ENCODE measurements at places on chromosomes 4 and X.

GRCh38 chr4:166169111-166169510 is 296.1 kb downstream of the TLL1 start:
- DNase-seq = no peak

DNA sequence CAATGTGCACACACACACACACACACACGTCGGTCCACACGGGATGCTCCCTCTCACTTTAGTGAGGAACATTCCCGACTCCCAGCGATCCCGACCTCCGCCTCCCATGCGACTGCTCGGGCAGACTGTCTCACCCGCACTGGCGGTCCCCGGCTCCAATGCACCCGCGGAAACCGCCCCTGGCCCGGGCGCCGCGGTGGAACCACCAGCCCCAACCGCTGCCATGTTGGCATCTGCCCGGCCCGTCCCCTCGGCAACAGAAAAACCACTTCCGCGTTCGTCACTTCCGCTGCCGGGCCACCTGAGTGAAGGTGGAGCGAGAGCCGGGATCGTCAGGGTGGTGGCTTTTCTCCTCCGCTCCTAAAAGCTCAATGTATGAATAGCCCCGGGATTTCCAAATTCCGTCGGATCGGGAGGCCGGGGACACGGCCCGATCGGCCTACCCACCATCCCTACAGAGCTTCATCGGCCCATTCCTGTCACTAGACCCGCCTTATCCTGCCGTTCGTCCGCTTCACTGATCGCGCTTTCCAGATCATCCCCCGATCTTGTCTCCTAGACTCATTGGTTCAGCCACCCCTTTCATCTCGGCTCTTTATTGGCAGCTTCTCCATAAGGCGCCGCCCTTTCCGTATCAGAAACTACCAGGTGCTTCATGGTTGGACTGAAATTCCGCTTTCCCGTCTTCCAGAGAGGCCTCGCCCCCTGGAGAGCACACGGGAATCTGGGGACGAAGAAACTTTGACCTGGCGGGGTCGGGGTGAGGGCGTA is at the start of gene SLC35A2:
Gene SLC35A2, minus strand, starts transcription at position 235 of the 771 bp plus-strand sequence. Its CDS starts 10 bp downstream, at position 225.
- DNase-seq = no peak

DNA sequence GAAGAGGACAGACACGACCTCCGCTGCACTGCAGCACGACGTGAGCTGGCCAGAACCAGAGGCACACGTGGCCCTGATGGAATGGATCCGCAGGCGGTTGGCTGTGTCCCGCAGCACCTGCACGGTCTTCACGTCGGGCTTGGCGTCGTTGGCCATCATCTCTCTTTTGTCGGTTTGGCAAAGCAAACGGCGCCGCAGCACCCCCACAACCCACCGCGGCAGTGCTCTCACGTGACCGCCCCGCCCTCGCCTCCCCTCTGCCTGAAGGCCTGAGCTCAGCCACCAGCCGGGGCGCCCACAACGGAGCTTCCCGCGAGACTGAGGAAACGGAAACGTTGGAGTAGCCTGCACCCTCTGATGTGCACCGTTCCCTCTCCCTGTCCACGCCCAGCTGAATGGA is at the start of gene TKTL2:
Gene TKTL2, minus strand, starts transcription at position 179 of the 400 bp plus-strand sequence. Its CDS starts 20 bp downstream, at position 159.
- DNase-seq = no peak

GRCh38 chr4:5959211-5959982 is 58.8 kb downstream of the C4orf50 start:
- no peak for DNase-seq

GRCh38 chrX:13690836-13691235 is 1.9 kb downstream of the RAB9A start:
- no peak for DNase-seq

- no peak for DNase-seq
These were observed 6.0 kb upstream of the PDLIM3 start for GRCh38 chr4:185541251-185541727.

- DNase-seq = no peak
These were observed 55.4 kb upstream of the ESX1 start for GRCh38 chrX:104310090-104310489.

- no peak for DNase-seq
These were observed 43.1 kb upstream of the TMPRSS11E start for GRCh38 chr4:68404153-68404552.

GRCh38 chr4:87103691-87104187 is 116.7 kb downstream of the KLHL8 start:
- DNase-seq = no peak

DNA sequence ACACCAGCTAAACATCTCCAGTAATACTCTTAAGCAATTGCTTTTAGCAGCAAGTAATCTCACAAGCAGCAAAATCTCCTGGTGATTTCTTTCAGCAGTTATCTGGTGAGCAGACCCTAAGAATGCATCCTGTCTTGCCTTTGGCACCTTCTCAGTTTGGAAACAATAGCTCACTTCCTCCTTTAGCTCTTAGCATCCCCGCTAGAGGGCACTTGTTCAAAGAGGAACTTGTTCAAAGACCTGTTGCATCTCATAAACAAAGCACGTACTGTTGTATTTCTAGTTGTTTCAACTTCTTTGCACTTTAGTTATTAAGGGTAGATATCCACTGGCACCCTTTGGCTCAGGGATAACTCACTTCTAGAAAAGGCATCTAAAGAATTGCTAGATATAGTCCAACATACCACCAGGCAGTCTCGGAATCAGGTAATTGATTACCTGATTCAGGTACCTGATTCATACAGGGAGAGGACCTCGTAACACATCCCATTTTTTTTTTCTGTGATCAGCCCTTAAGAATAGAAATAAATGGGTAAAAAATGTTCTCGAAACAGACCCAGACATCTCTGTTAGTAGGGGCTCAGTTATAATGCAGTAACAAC is 81.9 kb upstream of the QRFPR start:
- DNase-seq = no peak

DNA sequence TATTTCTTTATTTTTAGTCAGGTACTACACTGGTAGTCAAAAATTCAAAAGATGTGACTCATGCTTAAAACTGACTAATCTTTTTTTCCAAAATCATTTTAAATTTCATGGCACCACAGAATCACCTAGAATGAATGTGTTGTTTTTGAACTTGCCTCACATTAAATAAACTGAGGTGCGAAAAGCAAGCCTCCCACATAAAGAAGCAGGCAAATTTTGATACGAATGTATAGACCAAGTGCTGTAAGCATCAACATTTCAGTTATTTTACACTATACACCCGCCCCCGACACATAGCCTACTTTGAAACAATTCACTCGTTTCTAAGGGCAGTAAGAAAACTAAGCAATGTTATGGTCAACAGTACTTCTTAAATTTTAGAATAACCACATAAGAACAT is 94.3 kb downstream of the MRPL1 start:
- DNase-seq = no peak

DNA sequence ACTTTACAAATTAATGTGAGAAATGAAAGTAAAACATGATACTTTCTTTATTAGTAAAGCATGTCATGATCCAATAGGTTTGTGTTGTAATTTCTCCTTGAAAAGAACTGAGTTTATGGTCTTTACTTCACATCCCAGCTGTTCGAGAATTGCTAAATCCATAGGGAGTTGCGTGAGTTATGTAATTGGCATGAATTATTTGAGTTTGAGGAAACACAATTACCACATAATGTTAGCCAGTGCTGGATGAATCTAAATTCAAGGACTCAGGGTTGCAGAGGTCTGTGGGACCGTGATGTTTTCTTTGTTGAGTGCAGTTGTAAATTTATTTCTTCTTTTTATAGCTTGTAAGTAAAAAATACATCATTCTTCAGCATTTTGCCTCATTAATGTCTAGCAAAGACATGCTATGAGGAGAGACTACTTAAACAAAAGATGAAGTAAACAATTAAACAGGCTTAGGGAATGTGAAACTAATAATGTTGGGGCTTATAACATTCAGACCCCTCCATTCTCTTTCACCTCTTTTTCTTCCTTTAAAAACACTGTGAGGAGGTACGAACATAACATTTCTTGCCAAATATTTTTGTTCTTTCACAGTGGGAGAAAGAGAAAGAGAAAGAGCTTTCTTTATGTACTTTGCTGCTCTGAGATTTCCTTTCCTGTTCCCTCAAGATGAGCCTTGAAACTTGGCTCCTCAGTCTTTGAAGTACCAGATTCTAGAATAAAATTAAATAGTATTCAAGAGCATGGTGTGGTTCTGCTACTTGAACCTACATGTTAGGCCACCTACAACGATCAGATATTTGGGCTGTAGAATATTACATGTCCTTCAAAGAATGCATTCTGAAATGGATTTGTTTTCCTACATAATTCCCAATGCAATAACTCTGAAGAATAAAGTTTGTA is 159.6 kb upstream of the ANK2 start:
- DNase-seq = no peak

DNA sequence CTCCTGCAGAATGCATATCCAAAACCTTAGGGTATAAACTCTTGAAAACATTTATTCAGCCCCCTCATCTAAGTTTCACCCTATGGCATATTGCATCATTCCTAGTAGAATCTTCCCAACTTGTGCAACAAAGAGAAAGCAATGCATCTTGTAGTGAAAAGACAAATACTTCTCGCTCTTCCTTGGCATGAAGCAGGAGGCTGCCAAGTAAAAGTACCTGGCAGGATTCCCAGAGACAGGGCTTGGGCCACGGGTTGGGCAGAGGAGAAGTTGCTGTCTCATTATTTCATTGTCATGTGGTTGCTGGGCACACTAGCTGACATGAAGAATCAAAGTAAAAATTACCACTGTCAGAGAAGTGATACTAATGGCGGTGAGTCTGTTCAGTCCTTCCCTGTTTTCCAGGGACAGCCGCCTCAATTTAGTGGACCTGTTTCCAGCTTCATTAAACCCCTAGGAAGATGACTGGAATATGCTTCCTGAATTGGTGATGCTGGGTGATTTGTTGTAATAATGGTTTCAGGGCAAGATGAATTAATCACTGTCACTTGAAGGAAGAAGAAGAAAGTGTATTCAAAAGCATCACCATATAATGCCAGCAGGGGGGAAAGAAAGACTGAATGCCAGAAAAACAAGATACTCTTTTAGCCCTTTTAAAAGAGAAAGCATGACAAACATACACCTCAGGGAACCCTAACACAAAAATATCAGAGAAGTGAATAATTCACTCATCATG is 380.5 kb upstream of the IGFBP7 start:
- no peak for DNase-seq

DNA sequence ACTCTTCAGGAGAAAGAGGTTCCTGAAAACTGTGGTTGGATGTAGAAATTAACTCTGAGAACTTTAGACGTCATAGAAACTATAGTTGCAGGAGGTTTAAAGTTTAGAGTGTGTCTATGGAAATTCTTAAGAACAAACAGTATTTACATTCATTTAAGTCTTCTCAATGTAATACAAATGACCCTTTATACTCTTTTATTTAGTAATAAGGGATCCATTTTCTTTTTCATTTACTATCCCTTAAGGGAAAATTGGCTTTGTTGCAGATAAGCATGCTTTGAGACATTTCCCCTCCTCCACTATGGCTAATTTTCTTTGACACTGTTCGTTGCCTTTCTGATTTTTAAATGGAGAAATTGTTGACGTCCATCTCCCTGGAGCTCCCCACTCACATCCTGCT is 96.4 kb downstream of the POLA1 start:
- DNase-seq = no peak
